Stomach (tissue), 19 donors: ENCODE measurements at places on chromosomes 16 and 17. TPM values are rescaled to one million over a fixed set of nuclear protein-coding genes. Genes with fewer than 3 reads are reported as not detected.

- H3K36me3 ChIP-seq: no peaks in the 10 kb centered on the region
- DNase-seq: no peak
- H3K27ac ChIP-seq: no peak overlapping the region
- no peaks in the 10 kb centered on the region for H3K4me1 ChIP-seq
- no peaks in the 10 kb centered on the region for H3K27me3 ChIP-seq
- H3K4me3 ChIP-seq: no peak overlapping the region
These were observed 93.0 kb upstream of the GPR139 start for GRCh38 chr16:20166531-20167235.

DNA sequence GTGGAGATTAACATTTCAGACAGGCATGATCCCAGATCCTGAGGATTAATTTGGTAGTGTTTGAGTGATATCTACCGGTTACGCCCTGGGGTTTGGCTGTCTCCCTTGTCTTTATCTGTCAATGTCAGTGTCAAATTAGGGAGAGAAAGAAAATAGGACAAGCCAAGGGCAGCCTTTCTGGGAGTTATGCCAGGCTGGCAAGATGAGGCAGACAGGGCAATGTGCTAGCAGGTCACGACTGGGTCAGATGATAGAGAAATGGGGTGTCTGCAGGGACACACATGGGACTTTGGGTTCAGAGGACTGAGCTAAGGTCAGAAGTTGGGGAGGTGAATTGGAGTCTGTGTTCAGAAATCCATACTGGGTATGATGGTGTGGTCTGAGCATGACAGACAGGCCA lies 27.4 kb upstream of the LYRM9 start:
- H3K4me3 ChIP-seq: no peak overlapping the region
- no peaks in the 10 kb centered on the region for H3K27me3 ChIP-seq
- no peak for DNase-seq
- H3K27ac ChIP-seq: no peak overlapping the region

- no peak overlapping the region for H3K4me3 ChIP-seq
- no peaks in the 10 kb centered on the region for H3K27me3 ChIP-seq
- DNase-seq: no peak
- no peak overlapping the region for H3K27ac ChIP-seq
- no peaks in the 10 kb centered on the region for H3K4me1 ChIP-seq
- no peaks in the 10 kb centered on the region for H3K36me3 ChIP-seq
These were observed 15.6 kb downstream of the B4GALNT2 start for GRCh38 chr17:49148171-49148570.

GRCh38 chr16:68230956-68231355 lies 5.0 kb downstream of the ESRP2 start:
- no peak overlapping the region for H3K4me3 ChIP-seq
- DNase-seq: no peak
- peaks cover 59% of the 10 kb centered on the region for H3K4me1 ChIP-seq

DNA sequence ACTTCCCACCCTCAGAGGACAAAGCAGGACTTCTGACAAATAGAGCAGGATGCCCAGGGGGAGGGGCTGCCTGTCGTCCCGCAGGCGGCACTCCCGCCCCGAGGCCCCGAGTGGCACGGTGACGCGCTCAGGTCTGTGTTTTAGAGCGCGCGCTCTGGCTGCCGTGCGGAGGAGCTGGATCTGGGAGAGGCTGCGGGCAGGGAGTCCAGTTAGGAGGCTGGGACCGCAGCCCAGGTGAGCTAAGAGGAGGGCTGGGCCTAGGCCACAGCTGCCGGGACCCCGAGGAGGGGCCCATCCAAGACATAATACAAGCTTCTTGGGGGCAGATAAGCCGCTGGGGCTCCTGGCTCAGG lies 6.4 kb downstream of the DOC2A start:
- peaks cover 2% of the 10 kb centered on the region for H3K27me3 ChIP-seq
- H3K27ac ChIP-seq: no peak overlapping the region
- no peak overlapping the region for H3K4me3 ChIP-seq
- peak; percentile 28 for DNase-seq

The CEMP1 gene
- not detected for total RNA-seq

The MYH8 gene
- not detected for total RNA-seq

The ADAP2 gene
- total RNA-seq: 4.6 TPM

The MAZ gene
- total RNA-seq: 11.7 TPM

GRCh38 chr17:50538549-50539410 lies 6.2 kb downstream of the EPN3 start:
- H3K36me3 ChIP-seq: peaks cover 12% of the 10 kb centered on the region
- no peak for DNase-seq
- no peak overlapping the region for H3K27ac ChIP-seq
- H3K4me1 ChIP-seq: peaks cover 90% of the 10 kb centered on the region
- H3K27me3 ChIP-seq: peaks cover 11% of the 10 kb centered on the region

- H3K36me3 ChIP-seq: no peaks in the 10 kb centered on the region
- peaks cover 27% of the 10 kb centered on the region for H3K4me1 ChIP-seq
- H3K4me3 ChIP-seq: no peak overlapping the region
- no peak for DNase-seq
- no peak overlapping the region for H3K27ac ChIP-seq
- no peaks in the 10 kb centered on the region for H3K27me3 ChIP-seq
These were observed 27.1 kb upstream of the SPACA3 start for GRCh38 chr17:32964541-32964940.

The SBK1 gene
- 2.0 TPM for total RNA-seq

DNA sequence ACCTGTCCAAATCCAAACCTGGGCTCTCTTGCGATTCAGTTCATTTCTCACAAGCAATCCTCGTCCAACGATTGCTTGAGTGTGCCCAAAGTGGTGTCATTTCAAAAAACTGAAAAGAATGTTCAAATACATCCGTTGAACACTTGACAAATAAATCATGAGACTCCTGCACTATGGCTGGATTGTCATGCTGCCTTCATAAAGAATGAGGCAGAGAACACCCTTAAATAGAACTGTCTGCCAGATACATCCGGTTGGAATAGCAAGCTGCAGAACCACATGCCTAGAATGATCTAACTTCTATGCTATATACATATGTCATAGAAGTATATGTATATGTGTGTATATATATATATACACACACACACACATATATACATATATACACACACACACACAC lies 55.4 kb upstream of the HAPSTR1 start:
- no peaks in the 10 kb centered on the region for H3K36me3 ChIP-seq
- no peaks in the 10 kb centered on the region for H3K27me3 ChIP-seq
